ENCODE measurements at places on chromosomes 7 and 10.

DNA sequence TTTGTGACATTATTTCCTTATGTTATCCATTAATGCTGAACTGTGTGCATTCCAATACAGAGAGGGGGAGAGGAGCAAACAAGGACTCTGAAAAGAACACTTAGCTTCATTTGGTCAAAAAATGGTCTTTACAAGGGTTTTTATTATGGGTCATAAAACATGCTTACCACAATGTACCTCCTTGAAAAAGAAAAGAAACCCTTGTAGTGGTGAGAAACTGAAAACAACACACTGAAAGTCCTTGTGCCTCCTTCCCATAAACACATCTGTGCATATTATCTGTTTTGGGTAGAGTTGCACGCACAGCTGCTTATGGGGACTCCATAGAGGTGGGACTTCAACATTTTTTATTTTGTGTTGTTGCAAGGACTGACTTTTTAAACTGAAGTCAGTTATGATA, 98.7 kb downstream of the CDK6 start:
- DNase-seq = no peak

- DNase-seq = peak; percentile 39
Measured at GRCh38 chr7:97064972-97065587, 40.4 kb upstream of the DLX5 start.

- peak; percentile 26 for DNase-seq
Measured at GRCh38 chr7:7272294-7272693, 90.0 kb downstream of the C1GALT1 start.

GRCh38 chr10:104268713-104269645, at the start of gene GSTO2:
GSTO2 (plus strand) TSS chr10:104269184; CDS start chr10:104274916, 5,732 bp downstream.
- peak; percentile 94 for DNase-seq

DNA sequence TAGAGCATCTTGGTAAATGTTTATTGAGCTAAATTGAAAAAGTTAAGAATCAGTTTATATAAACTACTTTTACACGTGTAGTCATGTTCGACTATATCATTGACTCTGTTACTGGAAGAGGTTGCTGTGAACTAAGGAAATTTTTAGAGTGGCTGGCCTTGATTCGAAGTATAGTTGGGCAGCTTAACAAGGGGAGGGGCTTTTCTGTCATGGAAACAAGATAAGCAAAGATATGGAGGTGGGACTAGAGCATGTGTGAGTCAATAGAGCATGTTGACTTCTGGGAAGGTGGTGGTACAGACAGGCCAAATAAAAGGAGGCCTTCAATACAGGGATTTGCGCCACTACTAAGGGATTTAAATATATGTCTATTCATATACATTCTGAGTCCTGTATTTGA, 7.6 kb downstream of the ATP5F1C start:
- DNase-seq = no peak

GRCh38 chr7:2460641-2461040, 15.6 kb downstream of the GRIFIN start:
- DNase-seq = no peak

DNA sequence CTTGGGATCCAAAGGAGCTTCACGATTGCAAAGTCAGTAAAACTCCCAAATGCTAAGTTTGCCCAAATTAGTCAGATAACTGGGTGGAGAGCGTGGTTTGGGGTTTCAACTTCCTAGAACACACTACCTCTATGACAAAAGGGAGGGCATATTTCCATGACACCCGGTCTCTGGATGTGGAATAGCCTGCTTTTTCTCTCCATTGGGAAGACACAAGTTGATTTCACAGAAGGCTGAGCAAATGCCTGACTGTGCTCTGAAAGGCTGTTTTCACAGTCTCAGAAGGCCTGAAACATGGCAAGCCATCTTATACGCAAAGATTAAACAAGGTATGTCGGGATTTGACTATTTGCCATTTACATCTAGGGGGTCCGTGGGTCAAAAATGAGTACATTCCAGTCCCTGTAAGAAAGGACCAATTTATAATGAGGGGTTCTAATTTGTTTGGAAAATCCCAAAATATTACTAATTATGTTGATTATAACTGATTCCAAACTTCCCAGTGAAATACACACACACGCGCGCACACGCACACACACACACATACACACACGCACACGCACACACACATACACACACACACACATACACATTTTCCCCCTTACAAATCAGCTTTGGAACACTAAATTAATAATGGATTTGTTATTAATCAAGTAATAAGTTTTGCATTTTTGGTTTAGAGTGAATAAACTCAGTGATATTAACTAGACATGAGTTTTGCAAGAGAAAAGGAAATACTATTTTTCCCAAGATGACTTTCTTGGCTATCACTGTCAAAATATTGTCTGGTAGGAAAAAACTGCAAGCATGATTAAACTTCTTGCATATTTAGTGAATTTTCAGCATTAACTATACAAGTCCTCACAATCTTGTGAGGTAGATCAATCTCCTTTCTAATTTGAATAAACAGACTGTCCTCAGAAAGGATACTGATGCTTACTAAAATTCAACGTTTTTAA, 105.0 kb downstream of the PRTFDC1 start:
- no peak for DNase-seq

DNA sequence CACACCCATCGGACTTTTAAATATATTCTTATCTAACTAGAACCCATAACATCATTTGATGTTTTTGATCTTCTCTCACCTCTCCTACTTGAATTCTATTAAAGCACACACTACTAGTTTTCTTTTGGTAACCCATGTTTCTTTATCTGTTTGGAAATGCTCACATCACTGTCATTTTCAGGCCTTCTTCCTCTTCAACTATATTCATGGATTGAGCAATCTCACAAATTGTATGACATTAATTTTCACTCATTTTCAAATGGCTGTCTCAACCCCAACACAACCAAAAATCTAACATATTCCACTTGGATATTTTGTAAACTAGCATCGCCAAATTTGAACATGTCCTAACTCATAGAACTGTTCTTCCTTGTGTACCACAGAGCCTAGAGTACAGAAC, 488.0 kb upstream of the SEMA3A start:
- DNase-seq = no peak

- peak; percentile 29 for DNase-seq
Measured at GRCh38 chr10:66931340-66931948, 5.6 kb downstream of the LRRTM3 start.

DNA sequence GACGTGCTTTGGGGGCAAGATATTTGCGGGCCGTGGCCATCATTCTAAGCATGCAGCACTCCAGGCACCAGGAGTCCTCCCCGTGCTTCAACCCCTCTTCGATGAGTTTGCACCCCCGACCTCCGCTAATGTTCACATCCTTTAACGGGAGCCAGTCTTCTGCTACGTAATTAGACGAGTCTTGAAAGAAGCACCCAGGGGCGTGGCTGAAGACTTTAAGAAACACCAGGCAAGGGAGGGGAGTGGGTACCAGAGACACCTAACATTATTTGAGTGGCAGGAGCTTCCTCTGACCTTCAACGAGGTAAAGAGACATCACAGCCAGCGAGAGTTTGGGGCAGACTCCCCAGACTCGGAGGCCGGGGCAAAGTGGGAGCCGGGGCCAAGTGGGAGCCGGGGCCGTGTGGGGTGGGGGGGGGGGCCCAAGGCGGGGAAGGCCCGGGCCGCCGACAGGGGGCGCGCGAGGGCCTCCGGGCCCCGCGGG, 31.1 kb upstream of the TOMM7 start:
- no peak for DNase-seq

Data from stromal cell of bone marrow (primary cell).